AG09309 (cell line): ENCODE measurements at places on chromosomes 3 and 15.
A peak's percentile ranks its signal among the peaks of the same experiment; 100 is the strongest.

GRCh38 chr3:20056725-20057611, 16.7 kb downstream of the KAT2B start:
- DNase-seq: no peak

GRCh38 chr15:48178648-48178931, 495 bp upstream of the MYEF2 start:
- DNase-seq: no peak

DNA sequence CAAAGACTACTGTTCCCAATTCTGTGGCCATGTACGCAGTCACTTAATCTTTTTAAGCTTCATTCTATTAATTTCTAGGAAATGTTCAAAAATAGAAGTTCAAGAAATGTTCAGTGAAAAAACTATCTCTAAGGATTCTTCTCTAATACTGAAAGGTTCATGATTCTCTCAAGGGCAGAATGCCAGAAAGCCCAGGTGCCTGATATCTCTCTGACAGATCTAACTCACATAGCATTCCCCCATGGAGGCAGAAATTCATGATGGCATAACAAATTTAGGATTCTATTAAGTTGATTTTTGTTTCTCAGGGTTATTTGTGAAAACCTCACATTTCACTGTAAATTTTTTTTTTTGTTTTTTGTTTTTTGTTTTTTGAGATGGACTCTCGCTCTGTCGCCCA, 17.5 kb downstream of the CHRM5 start:
- no peak for DNase-seq

DNA sequence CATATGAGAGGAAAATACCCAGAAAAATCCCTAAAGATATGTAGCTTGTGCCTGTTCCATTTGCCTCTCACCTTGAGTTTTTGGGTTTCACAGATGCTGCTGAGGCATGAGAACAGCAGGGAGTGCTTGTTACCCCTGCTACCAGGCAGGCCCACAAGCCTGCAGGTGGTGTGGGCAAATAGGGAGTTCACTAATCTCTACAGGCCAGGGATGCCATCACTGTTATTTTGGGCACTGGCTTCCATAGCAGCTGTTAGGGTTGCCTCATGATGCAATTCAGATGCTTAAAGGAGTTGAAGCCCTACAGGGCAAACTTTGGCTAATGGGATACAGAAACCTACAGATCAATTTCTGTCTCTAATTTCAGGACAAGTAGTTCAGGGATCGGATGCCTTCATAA, 873.5 kb downstream of the OTOL1 start:
- no peak for DNase-seq

- DNase-seq: no peak
Observed at GRCh38 chr3:99503350-99503749, 135.0 kb upstream of the COL8A1 start.

DNA sequence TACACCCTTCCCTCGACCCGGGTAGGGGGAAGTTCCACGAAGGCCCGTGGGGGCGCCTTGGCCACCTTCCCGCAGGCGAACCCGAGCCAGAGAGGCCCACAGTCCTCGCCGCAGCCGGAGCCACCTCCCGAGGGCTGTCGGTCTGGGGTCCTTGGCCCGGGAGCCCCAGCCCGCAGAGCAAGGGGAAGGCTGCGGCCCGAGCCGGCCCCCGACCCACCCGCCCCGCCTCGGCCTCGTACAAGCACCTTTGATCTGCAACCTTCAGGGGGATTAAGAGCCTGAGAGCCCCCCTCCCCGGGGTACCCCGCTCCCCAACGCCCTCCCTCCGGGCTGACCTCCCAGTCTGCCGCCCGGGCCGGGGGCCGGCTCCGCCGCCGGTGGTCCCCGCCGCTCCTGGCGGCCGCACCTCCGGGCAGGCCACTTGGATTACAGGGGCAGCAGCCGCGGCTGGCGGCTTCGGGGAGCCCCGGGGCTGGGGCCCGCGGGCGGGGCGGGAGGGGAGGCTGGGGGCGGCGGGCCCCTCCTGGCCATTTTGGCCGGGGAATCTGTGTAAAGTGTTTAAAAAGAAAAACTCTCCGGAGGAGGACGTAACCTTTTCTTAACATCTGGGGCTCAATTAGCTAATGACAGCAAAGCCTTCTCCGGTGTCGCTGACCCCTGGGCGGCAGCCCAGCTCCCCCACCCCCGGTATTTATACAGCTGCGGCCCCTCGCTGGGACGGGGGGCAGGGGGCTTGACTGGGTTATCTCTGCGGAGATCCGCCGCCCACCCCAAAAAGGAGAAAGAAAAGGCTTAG, 40.2 kb downstream of the EPHB3 start:
- no peak for DNase-seq

- no peak for DNase-seq
Observed at GRCh38 chr3:150249779-150250470, 158.2 kb upstream of the TSC22D2 start.

DNA sequence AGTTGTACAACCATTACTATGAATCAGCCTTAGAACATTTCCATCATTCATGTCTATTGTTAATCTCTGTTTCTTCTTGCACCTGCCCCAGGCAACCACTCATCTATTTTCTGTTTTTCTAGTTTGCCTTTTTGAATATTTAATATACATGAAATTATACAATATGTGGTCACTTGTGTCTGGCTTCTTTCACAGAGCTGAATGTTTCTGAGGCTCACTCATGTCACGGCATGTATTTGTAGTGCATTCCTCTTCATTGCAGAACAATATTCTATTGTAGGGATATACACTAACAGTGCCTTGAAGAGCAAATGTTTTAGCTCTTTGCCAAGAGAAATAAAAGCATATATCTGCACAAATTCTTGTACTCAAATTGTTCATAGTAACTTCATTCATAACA, 32.9 kb downstream of the CERS3 start:
- DNase-seq: no peak

- no peak for DNase-seq
Observed at GRCh38 chr3:138875754-138876664, 41.3 kb upstream of the PIK3CB start.

- DNase-seq: no peak
Observed at GRCh38 chr3:55538158-55538557, 51.1 kb upstream of the WNT5A start.

DNA sequence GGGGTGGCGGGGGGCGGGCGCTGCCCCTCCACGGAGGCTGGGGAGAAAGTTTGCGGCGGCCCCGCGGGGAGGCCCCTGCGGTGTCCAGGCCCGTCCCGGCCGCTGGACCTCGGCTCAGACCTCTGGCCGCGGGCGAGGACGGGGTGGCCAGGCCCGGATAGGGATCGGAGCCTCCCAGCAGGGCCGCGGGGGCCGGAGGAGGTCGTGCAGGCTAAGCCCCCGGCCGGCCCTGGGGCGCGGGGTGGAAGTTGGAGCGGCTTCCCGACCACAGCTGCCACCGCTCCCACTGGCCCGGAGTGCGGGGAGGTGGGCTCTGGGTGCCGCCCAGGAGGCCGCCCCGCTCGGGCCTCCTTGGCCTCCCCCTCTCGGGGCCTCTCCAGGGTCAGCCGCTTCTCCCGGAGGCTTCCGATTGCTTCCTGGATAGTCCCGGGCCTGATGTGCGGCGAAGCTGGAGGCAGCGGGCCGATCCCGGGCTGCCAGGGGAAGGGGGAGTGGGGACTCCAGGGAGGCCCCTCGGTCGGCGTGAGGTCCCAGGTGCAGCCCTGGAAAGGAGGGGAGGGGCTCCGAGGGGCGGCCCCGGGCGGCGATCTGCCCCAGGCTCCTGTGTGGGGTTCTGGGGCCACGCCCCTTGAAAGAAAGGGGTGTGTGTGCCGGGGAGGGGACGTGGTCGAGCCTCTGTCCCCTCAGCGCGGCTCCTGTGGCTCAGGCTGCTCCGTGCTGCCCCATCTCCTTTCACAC, 907 bp downstream of the PLXNA1 start:
- no peak for DNase-seq

DNA sequence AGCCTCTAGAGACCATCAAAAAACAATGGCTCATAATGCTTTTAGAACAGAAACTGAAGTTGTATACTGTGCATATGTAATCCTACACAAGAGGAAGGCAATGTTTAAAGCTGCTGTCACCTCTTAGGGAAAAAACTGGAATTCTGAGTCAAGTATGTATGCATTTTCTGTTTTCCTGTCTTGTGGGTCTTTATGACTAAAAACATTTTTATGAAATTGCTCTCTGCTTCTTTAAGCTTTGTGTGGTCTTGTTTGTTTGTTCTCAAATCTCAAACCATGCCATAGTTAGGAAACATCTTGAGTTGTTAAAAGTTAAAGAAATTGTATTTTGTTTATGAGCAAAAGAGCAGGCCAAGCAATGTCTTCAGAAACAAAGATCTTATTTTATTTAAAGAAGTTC, 80.9 kb upstream of the SOX2 start:
- DNase-seq: no peak

DNA sequence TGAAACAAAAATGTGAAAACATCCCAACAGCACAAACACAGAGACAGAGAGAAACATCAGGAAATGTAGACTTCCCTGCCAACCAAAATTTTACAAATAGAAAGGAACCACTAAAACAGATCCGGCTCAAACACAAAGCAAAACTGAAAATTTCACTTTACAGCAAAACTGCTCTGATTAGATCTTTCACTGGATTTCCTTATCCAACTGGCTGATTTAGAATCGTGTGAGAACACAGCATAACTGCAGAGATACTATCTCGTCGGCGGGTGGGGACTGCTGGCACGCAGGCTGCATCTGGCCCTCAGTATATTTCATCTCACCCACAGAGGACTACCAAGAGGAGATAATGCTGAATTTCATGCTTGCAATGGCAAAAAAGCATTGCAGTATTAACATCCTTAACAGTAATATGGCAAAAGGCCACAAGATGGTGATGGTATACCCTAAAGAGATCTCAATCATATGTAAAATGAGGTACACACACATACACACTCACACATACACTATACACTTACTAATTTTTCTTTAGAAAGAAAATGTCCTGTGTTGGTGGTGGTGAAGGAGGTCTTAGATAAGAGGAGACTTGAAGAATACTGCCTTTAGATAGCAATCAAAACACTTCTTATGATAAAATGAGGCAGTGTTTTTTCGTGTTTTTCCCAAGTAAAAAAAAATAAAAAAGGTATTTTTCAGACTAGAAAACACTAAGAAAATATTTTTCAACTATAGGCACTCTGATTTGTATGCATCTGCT, 10.6 kb upstream of the LEO1 start:
- peak; percentile 81 for DNase-seq

- peak; percentile 33 for DNase-seq
Observed at GRCh38 chr3:169034401-169034800, 629.1 kb downstream of the MECOM start.

DNA sequence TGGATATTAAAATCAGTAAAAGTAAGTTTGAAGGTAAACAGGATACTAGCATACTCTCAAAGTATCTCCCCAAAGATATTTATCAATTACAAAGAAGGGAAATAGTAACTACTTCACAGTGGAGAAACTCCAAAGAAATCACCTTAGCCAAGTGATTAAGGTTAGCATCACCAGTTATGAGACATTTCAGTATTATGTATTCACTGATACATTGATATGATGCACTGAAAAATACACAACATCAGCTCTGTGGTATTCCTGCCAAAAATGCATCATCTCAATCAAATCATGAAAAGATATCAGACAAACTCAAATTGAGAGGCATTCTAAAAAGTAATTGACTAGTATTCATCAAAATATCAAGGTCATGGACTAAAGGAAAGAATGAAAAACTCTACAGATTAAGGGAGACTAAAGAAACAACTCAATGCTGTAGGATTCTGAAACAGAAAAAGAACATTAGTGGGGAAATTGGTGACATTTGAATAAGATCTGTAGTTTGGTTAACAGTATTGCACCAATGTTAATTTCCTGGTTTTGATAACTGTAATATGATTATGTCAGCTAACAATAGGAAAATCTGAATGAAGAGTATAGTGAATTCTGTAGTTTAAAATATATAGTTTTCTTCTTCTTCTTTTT, 215.4 kb downstream of the UACA start:
- DNase-seq: no peak

GRCh38 chr15:88998980-88999713, 86.0 kb upstream of the MFGE8 start:
- DNase-seq: no peak

DNA sequence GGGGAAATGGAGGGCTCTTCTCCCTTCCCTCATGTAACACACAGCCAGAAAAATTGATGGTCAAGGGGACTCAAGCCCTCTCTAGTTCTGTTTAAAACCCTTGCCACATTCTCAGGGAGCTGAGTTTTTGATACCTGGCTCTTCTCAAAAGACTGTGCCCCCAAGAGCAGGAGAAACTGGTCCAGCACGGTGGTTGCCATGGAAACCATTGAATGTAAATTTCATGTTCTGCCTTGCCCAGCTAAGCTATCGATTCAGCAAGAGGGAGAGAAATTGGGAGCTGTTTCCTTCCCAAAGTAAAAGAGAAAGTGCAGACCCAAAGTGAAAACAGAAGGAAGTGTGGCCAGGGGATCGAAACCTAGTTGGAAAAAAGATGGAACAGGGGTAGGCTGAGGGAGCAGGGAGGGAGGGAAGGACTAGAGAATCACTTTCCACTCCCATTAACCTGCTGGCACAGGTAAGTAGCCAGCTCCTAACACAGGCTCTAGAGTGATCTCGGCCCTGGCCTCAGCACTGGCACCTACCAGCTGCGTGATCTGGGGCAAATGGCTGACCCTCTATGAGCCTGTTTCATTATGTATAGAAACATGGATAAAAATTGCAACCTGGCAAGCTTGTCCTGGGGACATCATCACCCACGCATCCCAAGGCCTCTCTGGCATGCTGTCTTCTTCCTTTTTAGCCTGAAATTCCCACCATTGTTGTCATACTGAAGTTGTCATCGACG, 140.9 kb downstream of the TPRA1 start:
- DNase-seq: no peak

DNA sequence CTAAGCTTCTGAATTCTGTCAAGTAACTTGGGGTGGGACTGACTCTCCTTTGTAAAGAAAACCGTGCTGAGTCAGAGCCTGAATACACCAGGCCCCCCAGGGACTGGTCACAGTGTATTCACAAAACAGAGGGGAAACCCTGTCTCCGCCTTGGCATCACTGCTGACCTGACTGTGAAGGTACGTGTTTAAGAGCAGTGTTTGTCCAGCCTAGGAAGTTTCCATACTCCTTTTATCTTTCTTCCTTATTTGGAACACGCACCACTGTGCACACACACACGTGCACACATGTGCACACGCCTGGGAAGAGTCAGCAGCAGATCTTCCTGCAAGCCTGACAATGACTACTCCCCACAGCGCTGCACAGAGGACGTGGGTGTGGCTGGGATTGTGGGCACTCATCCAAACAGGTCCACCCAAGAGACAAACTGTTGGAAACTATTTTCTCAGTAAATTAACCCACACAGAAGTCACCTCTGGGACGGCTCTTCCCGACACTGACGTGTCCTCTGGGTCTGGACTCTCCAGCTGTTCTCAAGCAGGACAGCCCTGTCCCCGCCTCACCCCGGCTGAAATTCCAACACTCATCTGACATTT, 87.7 kb downstream of the ATP10A start:
- no peak for DNase-seq

- DNase-seq: no peak
Observed at GRCh38 chr3:8450618-8451017, 51.0 kb upstream of the LMCD1 start.
